Skeletal muscle tissue (tissue), 5 donors: ENCODE measurements at places on chromosomes 2 and 18. TPM values are rescaled to one million over a fixed set of nuclear protein-coding genes. Genes with fewer than 3 reads are reported as not detected.

DSC2 gene
- total RNA-seq: 4.2 TPM

PRKAG3 gene
- total RNA-seq: 9.9 TPM

MC4R gene
- 0.52 TPM for total RNA-seq

NRP2 gene
- 31.8 TPM for total RNA-seq

HOXD10 gene
- total RNA-seq: 0.52 TPM

SLC23A3 gene
- total RNA-seq: 0.52 TPM

SERPINB4 gene
- total RNA-seq: not detected

NDC80 gene
- 6.8 TPM for total RNA-seq

KLHL14 gene
- total RNA-seq: 0.52 TPM

IGFBP5 gene
- 260 TPM for total RNA-seq

TDRD15 gene
- not detected for total RNA-seq

MBD1 gene
- total RNA-seq: 29.2 TPM

TUBB8B gene
- not detected for total RNA-seq
